ENCODE measurements at places on chromosomes 7 and 10. TPM values are rescaled to one million over a fixed set of nuclear protein-coding genes. Genes with fewer than 3 reads are reported as not detected.

Gene CRPPA
- 1.4 TPM for polyA plus RNA-seq

Gene CFAP69
- polyA plus RNA-seq: 1.0 TPM

Gene FOXL3
- not detected for polyA plus RNA-seq

Gene UPK3B
- 0.19 TPM for polyA plus RNA-seq

Gene PDE6C
- polyA plus RNA-seq: not detected

Gene TMEM213
- not detected for polyA plus RNA-seq

Gene HYAL4
- polyA plus RNA-seq: not detected

Gene GIMAP4
- 35.5 TPM for polyA plus RNA-seq

Gene LOXL4
- polyA plus RNA-seq: 0.88 TPM

Gene SCART1
- 0.18 TPM for polyA plus RNA-seq

Gene MOGAT3
- polyA plus RNA-seq: not detected

Gene OPN4
- 0.03 TPM for polyA plus RNA-seq

Gene ACHE
- 0.58 TPM for polyA plus RNA-seq

Gene CALY
- not detected for polyA plus RNA-seq

Gene LRRC61
- polyA plus RNA-seq: 1.8 TPM

Gene ASIC3
- polyA plus RNA-seq: 12.9 TPM

Gene GAD2
- polyA plus RNA-seq: not detected

Gene LRRC4
- 2.2 TPM for polyA plus RNA-seq

Gene CALML3
- 0.03 TPM for polyA plus RNA-seq

Gene NANOS1
- 7.1 TPM for polyA plus RNA-seq

Gene MLXIPL
- polyA plus RNA-seq: 2.0 TPM

Gene EPO
- not detected for polyA plus RNA-seq

Gene WNT2
- 0.28 TPM for polyA plus RNA-seq

Gene SEC23IP
- polyA plus RNA-seq: 4.3 TPM
